ENCODE measurements at places on chromosomes 3 and 15. TPM values are rescaled to one million over a fixed set of nuclear protein-coding genes. Genes with fewer than 3 reads are reported as not detected.

Gene CPOX
- total RNA-seq, result 26.9 TPM

Gene PARP15
- total RNA-seq, result 0.82 TPM

Gene SERINC4
- 3.8 TPM for total RNA-seq

Gene VILL
- total RNA-seq, result 14.9 TPM

Gene IL5RA
- total RNA-seq, result 0.44 TPM

Gene PTPRG
- total RNA-seq, result 141 TPM

Gene GOLGA6D
- not detected for total RNA-seq
